T-helper 17 cell (primary cell): ENCODE measurements at places on chromosomes 3 and 15. TPM values are rescaled to one million over a fixed set of nuclear protein-coding genes. Genes with fewer than 3 reads are reported as not detected.

GP9 gene
- 68.5 TPM for total RNA-seq

GATM gene
- not detected for total RNA-seq

HGD gene
- 19.1 TPM for total RNA-seq

XIRP1 gene
- not detected for total RNA-seq

SNX1 gene
- 111 TPM for total RNA-seq

RPL39L gene
- 2.2 TPM for total RNA-seq

ASB7 gene
- 13.0 TPM for total RNA-seq
